ENCODE measurements at places on chromosomes 1 and 21.

DNA sequence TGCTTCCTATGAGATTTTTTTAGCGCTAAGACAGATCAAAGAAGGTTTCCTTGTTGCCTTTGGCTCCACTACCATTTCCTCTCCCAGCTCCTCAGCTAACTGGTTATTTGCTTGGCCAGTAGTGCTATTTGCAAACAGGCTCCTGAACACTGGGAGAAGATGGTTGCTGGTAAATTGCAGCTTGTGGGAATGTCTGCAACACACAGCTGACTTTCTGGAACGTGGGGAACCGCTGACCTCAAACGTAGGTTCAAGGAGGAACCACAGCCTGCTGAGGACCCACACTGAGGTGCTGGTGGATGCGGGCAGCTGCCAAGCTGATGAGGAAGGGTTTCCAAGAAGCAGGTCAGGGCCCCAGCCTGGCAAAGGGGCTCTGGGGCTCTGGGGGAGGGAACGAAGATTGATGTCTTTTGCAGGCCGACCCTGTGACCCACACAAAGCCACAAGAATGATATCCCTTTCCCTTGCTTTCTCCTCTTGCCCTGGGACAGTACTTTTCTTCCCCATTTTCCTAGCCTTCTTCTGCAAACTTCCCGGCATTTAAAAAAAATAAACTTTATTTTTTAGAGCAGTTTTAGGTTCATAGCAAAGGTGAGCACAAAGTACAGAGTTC lies 24.8 kb downstream of the GNG4 start:
- DNase-seq: no peak

GRCh38 chr1:117657031-117657430 lies 51.2 kb downstream of the TENT5C start:
- no peak for DNase-seq

DNA sequence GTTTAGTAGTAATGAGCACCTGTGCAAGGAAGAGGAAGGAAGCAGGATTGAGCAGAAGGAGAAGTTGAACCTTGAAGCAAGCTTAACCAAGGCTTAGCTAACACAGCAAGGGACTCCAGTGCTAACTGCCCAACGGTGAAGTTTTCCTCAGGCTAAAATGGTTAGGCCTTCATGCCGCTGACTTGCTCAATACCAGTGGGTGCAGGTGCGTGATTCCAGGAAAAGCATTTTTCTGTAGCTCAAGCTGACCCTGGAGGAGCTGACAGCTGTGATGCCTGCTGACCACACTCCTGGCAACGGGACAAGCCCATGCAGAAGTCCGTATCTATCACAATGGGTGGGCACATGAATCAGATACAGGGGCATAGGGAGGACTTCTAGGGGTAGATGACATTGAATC lies 76.5 kb upstream of the FGGY start:
- no peak for DNase-seq

GRCh38 chr1:56469640-56470371 lies 109.6 kb downstream of the PLPP3 start:
- DNase-seq: no peak

DNA sequence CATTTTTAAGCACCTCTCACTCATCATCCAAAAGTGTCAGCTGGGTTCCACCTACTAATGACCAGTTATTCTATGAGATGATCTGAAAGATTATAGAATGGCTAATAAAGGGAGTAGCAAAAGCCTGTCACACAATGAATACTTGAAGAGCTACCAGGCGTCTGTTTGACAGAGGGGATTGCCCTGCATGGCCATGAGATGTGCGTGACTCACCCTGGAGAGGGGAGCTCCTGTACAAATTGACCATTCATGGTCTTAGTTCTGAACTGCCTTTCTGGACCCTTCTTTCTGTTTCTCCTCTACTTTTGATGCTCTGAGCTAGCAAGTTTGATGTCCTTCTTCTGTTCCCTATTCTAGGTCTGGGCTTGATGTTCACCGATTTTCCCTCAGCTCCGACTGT lies 85.2 kb upstream of the ABCD3 start:
- DNase-seq: no peak

- no peak for DNase-seq
Observed at GRCh38 chr1:156491151-156491949, 9.2 kb downstream of the MEF2D start.

GRCh38 chr1:218863987-218864386 lies 309.7 kb upstream of the LYPLAL1 start:
- no peak for DNase-seq

DNA sequence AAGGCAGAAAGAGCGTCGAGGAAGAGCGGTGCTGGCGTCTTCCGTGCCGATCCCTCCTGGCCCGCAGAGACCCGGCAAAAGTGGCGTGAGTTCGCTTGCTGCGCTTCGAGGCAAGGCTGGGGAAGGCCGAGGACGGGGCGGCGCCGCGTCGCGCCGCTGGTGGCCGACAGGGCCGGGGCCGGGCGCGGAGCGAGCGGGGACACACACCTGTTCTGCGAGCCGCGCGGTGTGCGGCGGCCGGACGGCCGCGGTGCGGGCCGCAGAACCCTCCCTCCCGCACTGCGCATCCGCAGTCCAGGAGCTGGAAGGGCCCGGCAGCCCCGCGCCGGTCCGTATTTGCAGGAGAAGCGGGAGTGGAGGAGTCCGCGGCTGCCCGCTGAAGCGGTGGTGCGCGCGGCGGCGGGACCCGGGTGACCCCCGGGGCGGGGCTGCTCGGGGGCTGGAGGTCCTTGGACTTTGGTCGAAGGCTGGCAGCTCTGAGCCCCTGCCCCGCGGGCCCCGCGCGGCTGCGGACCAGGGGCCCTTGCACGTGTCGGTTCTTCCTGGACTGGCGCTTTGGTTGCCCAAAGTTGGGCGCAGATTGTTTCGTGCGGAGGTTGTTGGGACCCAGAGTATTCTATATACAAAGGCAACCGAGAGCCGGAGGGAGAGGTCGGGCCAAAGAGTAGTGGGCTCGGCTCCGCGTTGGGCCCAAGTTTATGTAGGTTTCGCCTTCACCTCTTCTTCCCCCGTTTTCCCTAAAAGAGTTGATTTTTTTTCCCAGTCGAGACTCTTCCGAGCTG lies 2.6 kb downstream of the RNF220 start:
- no peak for DNase-seq

DNA sequence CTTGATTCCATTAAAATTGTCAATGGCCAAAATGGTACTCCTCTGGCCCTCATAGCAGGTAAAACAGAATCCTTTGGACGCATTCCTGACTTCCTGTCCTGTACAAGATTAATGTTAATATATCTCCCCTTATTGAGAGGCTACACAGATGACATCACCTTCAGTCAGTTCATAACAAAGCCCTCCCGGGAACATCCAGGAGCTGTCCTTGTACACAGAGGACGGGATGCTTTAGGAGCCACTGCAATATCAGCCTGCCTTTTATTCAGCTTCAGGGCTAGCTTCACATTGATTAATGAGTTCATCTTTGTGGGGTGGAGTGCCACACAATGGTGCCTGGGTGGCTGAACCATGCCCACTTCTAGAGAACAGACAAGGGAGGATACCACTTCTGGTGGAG lies 235.1 kb downstream of the NRIP1 start:
- DNase-seq: no peak

GRCh38 chr1:27574001-27574781 lies 29.8 kb downstream of the AHDC1 start:
- DNase-seq: no peak

DNA sequence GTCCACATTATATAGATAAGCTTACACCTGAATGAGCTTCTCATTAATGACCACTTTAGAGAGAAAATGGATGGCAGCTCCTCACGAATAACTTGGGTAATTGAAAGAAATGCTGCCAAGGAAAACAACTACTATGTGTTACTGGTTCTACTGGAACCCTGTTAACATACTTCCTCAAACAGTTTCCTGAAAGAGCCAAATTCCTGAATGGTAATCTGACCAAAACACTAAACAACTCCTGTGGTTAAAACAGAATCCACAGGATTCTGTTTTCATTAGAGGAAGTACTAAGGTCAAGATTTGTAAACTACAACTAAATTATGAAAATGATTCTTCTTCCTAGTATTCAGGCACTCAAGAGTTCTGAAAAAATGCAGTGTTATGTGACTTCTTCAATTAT lies 107.2 kb downstream of the DNM3 start:
- no peak for DNase-seq

GRCh38 chr1:65948609-65949229 lies 156.0 kb downstream of the PDE4B start:
- no peak for DNase-seq

- DNase-seq: peak; percentile 58
Observed at GRCh38 chr1:47438165-47439016, 547 bp downstream of the FOXD2 start.

- no peak for DNase-seq
Observed at GRCh38 chr1:96510911-96511310, 210.7 kb upstream of the PTBP2 start.

DNA sequence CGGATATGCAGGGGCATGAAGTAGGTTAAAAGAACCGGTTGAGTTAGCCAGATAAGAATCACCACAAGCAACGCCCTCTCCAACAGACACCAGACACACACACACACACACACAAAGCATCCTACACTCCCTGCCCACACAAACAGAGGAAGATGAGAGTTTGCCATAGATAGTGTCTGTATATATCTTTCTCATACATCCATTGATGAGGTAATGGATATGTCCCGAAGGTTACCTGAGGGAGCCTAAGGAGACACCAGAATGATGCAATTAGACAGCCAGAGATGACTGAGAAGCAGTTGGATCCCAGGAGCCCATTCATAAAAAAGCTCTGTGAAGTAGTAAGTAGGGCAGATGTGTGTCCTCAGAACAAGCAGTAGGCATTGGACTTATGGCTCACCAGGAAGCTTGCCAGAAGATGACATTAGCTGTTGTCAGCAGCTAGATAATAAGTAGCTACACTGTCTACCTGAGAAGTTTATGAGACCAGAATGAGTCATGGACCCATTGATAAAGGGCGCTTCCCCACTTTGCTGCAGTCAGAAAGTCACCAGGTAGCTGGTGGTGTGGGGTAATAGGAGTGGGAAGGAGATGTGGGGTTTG lies 247.0 kb downstream of the KCNT2 start:
- DNase-seq: no peak

- no peak for DNase-seq
Observed at GRCh38 chr1:185440877-185441276, 123.8 kb upstream of the IVNS1ABP start.

GRCh38 chr1:67596674-67597073 lies 88.3 kb upstream of the GADD45A start:
- no peak for DNase-seq

DNA sequence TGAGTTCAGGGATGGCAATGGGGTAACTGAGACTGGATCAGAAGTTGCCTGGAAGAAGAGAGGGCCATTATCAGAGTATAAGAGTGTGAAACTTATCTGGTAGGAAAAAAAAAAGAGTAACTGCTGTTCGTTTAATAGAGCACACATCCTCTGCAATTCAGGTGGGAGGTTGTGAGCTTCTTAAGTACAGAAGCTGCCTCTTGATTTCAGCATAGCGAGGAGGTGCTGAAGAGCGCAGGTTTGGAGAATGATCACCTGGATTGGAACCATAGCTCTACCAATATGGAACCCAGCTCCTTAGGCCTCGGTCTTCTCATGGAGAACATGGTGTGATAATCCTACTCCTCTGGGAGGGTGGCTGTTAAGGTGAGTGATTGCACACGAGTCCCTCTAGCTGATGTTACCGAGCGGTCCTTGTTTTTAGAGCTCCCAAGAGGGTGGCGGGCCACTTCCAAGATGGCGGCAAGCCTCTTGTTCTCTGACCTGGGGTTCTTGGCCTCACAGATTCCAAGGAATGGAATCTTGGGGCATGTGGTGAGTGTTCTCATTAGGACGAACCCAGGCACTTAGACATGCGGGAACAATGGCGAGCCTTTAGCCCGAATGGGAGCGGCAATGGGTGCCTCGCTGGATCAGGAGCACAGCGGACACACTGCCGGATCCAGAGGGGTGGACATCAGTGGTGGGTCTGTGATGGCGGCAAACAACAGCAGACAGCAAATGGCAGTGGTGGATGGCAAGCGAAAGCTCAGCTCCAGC lies 3.3 kb upstream of the MX1 start:
- no peak for DNase-seq

- DNase-seq: no peak
Observed at GRCh38 chr1:94180650-94181049, 56.7 kb downstream of the ARHGAP29 start.

DNA sequence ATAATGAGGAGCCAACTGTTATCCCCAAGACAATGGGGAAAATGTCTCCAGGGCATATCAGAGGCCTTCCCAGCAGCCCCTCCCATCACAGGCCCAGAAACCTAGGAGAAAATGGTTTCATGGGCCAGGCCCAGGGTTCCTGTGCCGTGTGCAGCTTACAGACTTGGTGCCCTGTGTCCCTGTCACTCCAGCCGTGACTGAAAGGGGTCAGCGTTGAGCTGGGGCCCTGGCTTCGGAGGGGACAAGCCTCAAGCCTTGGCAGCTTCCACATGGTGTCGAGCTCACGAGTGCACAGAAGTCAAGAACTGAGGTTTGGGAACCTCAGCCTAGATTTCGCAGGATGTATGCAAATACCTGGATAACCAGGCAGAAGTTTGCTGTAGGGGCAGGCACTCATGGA lies 18.1 kb downstream of the SIPA1L2 start:
- DNase-seq: no peak

DNA sequence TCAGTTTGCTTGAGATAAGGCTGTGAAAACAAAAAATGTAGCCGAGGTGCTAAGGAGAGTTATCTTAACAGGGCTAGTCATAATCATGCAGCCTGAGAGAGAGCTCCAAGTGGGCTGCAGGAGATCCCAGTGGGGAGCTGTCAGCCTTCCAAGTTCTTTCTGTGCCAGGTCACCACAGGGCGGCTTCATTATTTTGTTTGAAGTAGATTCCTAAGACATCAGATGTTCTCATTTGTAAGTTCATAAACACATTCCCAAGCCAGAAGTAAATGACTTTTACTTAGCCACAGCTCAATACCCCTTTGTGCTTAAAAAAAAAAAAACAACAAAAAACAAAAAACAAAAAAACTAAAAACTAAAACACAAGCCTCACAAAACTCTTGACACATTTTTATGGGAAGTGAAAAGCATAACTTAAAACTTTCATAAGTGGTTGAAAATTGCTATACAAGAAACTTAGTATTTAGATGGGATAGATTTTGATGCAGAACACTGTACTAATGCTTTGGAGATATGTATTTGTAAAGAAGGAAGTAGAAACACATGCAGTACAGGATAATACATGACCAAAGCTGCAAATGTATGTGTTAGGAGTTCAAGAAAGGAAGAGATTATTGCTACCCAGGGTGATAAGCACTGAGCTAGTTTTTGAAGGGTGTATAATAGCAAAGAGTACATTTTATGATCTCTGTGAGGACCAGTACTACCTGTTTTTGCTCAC lies 8.6 kb downstream of the CDC14A start:
- no peak for DNase-seq

Measured in CD4-positive, alpha-beta memory T cell (primary cell).